ENCODE measurements at places on chromosomes 12 and 14.

- no peak for DNase-seq
These were observed 26.9 kb downstream of the MAPKAPK5 start for GRCh38 chr12:111868676-111869588.

DNA sequence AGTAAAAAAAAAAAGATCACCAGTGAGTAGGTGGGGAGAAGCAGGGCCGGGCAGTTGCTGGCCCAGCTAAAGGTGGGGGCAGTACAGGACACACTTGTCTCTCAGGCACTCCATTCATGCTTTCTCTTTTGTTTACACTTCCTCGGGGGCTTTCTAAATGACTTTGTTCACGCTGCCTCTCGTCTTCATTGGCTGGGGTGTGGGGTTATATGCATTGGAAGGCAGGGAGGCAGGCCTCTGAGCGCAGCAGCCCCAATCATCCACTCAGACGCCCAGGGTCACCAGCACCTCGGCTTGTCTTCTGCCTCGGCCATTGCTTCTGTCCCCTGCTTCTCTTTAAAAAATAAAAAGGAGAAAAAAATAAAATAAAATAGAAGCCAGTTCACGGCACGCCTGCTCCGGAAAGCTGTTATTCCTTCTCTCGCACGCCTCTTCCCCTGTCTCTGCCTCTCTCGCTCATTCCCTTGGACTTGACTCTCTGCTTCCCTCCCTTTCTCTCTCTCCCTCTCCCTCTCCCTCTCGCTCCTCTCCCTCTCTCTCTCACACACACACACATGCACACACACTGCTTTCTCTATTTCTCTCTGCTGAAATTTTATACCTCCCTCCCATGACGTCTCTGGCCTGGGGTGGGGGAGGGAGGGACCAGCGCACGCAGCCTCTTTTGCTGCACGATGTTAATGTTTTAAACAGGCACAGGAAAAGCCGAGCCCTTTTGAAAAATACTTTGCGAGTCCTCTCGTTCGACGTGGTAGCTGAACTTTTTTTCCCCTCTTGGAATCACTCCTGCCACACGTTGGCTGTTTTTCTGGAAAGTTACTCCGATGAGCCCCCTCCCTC lies at the start of gene TGFB3:
TSS of gene TGFB3 (minus strand) at position 570 of the 840 bp plus-strand sequence. CDS start 1,102 bp downstream, outside the sequence.
- peak; percentile 50 for DNase-seq

- no peak for DNase-seq
These were observed 623 bp upstream of the C14orf132 start for GRCh38 chr14:96038558-96038919.

DNA sequence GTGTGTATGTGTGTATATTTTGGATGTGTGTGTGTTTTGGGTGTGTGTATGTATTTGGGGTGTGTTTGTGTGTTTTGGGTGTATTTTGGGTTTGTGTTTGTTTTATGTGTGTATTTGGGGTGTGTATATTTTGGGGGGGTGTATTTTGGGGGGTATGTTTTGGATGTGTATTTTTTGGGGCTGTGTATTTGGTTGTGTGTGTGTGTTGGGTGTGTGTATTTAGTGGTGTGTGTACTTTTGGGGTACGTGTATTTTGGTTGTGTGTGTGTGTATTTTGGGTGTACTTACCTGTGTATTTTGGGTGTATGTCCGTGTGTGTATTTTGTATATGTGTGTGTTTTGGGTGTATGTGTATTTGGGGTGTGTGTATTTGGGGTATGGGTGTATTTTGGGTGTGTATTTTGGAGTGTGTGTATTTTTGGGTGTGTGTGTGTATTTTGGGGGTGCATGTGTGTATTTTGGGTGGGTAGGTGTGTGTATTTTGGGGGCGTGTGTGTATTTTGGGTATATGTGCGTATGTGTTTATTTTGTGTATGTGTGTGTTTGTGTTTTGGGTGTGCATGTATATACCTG lies 16.7 kb upstream of the TCTN2 start:
- no peak for DNase-seq

- DNase-seq: peak; percentile 58
These were observed 1721.5 kb upstream of the SEL1L start for GRCh38 chr14:83255015-83255726.

- peak; percentile 51 for DNase-seq
These were observed 536 bp downstream of the VPS29 start for GRCh38 chr12:110501399-110501751.

GRCh38 chr14:64510825-64511671 lies 6.5 kb downstream of the ZBTB1 start:
- DNase-seq: peak; percentile 75
